Endodermal cell (in vitro differentiated cells): ENCODE measurements at places on chromosomes 6 and 20.

GRCh38 chr6:147392917-147393625, 115.4 kb upstream of the SAMD5 start:
- no peak for DNase-seq

DNA sequence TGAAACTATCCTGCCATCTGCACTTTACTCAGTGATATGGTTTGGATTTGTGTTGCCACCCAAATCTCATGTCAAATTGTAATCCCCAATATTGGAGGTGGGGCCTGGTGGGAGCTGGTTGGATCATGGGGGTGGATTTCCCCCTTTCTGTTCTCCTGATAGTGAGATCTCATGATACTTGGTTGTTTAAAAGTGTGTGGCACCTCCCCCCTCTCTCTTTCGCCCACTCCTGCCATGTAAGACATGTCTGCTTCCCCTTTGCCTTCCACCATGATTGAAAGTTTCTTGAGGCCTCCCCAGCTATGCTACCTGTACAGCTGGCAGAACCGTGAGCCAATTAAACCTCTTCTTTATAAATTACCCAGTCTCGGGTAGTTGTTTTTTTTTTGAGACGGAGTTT, 18.0 kb downstream of the PIGT start:
- DNase-seq = no peak

DNA sequence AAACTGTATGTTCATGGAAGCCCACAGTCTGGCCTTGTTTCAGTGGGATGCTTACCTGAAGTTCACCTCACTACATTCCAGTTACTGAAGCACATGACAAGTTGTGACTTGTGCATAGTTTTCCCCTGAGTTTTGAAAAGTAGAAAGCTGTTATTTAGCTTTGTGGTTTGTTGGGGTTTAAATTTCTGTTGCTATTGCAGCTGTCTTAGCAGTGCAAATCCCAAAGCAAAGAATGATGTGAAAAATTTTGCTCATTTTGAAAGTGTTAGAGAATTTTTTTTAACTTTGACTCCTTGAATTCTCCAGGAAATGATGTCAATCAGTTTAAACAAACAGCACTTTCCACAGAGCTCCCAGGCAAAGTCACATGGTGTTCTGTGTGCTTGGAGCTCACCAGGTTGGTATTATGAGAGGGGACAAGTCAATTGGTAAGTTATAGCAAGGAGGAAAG, 268.4 kb downstream of the ADGRG6 start:
- no peak for DNase-seq

- DNase-seq = peak; percentile 20
Observed at GRCh38 chr20:60465993-60466686, 507.9 kb downstream of the CDH26 start.

- peak; percentile 6 for DNase-seq
Observed at GRCh38 chr6:166910601-166911000, 45.7 kb downstream of the RNASET2 start.

GRCh38 chr20:36908603-36909002, 32.7 kb downstream of the TLDC2 start:
- no peak for DNase-seq

DNA sequence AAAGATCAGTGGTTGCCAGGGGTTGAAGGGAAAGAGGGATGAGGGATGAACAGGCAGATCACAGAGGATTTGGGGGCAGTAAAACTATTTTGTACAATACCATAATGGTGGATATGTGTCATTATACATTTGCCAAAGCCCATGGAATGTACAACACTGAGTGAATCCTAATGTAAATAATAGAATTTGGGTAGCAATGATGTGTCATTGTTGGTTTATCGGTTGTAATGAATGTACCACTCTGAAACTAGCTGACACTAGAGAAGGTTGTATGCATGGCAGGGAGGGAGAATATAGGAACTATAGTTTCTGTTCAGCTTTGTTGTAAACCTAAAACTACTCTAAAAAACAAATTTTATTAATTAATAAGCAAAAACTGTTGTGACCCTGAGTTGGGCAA, 17.8 kb upstream of the ASF1A start:
- no peak for DNase-seq

GRCh38 chr20:2387580-2387979, 6.9 kb downstream of the TGM6 start:
- no peak for DNase-seq
